BJ (cell line): ENCODE measurements at places on chromosomes 5 and 9. TPM values are rescaled to one million over a fixed set of nuclear protein-coding genes. Genes with fewer than 3 reads are reported as not detected.

Gene IL9
- not detected in 2 replicates for polyA plus RNA-seq

- no peak for DNase-seq
Measured at GRCh38 chr9:4490705-4491625, 697 bp downstream of the SLC1A1 start.

Gene SPTLC1
- polyA plus RNA-seq, result 102 and 120 TPM in 2 replicates

GRCh38 chr9:88732128-88732527 is 197.2 kb downstream of the NXNL2 start:
- DNase-seq, result no peak
